Activated T-helper 1 cell treated with anti-CD3 and anti-CD28 coated beads, Interleukin-12 subunit alpha, Interleukin-12 subunit beta, Interleukin-2, Interleukin-4 antibody, amounts not matched to agents 30 ng/mL and 10 ng/mL and 1 ng/mL, durations not matched to agents 14 hours and 24 hours and 36 hours (primary cell): ENCODE measurements at places on chromosomes 12 and 14.

DNA sequence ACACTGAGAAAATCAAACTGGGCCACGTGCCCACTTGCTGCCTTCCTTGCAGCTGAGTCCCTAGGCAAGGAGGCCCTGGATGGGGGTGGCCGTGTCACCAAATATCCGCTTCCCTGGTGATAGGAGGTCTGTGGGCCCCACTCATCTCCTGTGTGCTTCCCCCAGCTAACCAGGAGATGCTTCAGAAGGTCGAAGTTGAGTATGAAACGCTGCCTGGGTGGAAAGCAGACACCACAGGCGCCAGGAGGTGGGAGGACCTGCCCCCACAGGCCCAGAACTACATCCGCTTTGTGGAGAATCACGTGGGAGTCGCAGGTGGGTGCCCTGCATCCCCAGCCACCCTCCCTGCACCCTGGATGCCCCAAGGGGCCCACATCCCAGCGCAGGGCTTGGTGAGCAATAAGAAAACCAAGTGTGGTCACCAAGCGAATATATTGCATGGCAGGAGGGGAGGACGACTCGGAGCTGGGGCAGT lies 6.8 kb upstream of the SIVA1 start:
- no peak for DNase-seq

DNA sequence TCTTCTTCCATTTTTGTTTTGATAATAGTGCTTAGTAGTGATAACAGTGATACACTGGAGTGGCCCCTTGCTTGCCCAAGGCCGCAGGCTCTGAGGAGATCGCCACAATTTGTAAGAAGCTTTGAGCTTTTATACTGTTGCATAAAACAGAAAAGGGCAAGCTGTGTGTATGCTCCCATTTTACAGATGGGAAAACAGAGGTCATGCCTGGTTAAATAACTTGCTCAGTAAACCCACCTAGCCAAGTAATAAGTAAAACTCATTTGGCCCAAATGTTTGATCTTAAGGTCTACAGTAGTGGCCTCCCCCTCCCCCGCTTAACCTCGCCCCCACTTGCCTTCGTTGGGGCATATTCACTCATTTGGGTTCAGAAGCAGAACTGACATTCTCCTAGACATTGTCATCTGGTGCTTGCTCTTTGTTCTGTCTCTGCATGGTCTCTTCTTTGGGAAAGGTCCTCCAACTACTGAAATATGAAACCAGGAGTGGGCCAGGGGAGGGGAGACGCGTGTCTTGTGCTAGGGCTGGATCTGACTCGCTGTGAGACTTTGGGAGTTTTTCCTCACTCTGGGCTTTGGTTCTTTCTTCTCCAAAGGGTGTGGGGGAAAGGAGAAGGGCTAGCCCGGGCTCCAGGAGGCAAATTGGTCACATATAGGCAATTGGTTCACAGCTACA lies 88.1 kb downstream of the PAPOLA start:
- DNase-seq, result no peak

GRCh38 chr12:54147606-54148005 lies 41.2 kb downstream of the SMUG1 start:
- no peak for DNase-seq

GRCh38 chr12:54585243-54585642 lies 3.2 kb downstream of the PPP1R1A start:
- DNase-seq, result no peak

DNA sequence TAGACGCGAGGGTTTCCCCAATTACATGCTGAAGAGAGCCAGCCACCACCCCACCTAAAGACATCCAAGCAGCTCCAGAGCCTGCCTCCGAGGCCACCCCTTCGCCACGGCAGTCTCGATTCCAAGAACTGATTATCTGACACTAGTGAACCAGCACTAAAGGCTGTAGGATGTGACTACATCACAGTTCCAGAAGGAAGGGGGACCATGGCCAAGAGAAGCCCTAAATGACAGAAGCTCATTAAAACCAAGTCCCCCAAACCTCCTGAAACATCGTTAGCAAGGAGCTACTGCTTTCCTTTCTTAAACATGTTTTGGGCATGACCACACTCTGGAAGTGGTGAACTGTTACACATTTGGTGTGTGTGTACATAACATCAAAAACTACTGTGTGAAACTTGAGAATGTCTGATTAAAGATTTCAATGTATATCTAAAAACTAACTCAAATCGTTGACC lies 88.2 kb downstream of the DUSP16 start:
- DNase-seq, result no peak

- no peak for DNase-seq
Measured at GRCh38 chr12:15719230-15719629, 70.0 kb downstream of the EPS8 start.

DNA sequence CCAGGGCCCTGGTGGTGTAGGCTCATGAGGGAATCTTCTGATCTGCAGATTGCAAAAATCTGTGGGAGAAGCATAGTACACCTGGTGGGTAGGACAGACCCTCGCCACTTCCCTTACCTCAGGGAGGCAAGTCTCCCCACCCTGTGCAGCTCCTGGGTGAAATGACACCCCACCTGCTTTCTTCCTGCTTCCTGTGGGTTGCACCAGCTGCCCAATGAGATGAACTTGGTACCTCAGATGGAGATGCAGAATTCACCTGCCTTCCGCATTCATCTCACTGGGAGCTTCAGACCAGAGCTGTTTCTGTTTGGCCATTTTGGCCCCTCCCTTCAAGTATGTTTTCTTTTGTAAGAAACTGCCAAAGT lies 4.7 kb downstream of the CLEC2D start:
- peak; percentile 56 for DNase-seq

GRCh38 chr12:7017870-7018349 lies 366 bp downstream of the LPCAT3 start:
- DNase-seq, result no peak

- DNase-seq, result no peak
Measured at GRCh38 chr14:100972118-100972897, 68.8 kb upstream of the RTL1 start.

DNA sequence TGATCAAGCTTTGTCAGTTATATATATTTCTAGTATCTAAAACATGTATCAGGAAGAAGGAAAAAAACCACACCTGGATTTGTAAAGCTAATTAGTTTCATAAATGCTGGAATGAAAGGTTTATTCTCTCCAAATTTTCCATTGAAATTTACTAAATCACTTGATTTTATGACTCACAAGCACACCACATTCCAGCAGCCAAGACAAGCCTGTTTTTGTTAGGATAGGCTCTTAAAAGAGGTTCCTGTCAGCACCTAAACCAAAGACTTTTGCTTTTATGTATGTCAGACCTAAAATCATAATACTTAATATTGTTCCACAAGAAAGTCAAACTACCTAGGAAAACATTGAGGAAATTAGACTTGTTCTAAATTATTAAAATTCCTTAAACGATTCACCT lies 85.3 kb upstream of the PAWR start:
- no peak for DNase-seq

GRCh38 chr14:101705733-101706508 lies 55.6 kb upstream of the PPP2R5C start:
- peak; percentile 44 for DNase-seq

DNA sequence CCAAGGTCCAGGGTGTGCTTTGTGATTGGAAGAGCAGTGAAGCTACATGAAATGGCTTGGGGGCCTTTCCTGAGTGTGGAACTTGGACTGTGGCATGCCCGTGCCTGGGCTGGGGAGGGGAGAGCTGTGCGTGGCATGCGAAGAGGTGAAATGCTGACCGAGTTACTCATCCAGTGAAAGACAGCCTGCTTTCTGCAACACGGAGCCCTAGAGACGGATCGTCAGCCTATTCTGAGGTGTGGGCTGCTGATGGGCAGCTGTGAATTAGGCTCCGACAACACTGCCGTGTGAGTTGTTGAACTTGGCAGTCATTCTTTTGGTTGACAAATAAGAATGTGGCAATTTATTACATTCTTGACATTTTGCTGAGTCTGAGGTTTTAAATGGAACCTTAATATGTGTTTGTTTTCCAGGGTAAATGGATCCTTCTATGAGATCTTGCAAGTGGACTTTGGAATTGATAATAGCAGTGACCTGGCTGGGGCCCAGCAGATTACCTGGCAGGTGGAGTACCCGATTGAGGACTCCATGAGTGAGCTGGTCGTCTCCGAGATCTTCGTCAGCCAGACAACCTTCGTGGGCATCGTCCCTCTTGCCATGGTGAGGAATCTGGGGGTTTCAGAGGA lies 453.9 kb downstream of the AACS start:
- DNase-seq, result no peak

- DNase-seq, result peak; percentile 36
Measured at GRCh38 chr14:21923820-21924219, 250.2 kb upstream of the OR4E1 start.

GRCh38 chr12:99658671-99659349 lies 11.3 kb downstream of the GARIN6 start:
- DNase-seq, result no peak

DNA sequence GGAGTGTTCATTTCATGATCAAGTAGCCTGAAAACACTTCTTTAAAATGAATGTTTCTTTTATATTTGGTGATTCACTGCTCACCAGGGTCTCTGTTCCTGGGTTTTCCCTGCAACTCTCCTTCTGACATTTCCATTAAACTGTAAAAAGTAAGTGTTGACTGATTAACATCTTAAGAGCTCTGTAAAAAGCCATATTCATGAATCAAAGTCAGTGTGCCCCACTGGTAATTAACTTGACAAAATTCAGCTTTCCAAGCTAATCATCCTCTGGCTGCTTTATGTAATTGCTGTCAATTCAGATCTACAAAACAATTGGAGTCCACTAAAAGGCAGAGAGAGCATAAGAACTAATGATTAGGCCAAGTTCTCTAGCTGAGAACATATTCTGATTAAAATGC lies 41.6 kb downstream of the CNTN1 start:
- no peak for DNase-seq

GRCh38 chr12:78977304-78977867 lies 112.8 kb downstream of the SYT1 start:
- no peak for DNase-seq

DNA sequence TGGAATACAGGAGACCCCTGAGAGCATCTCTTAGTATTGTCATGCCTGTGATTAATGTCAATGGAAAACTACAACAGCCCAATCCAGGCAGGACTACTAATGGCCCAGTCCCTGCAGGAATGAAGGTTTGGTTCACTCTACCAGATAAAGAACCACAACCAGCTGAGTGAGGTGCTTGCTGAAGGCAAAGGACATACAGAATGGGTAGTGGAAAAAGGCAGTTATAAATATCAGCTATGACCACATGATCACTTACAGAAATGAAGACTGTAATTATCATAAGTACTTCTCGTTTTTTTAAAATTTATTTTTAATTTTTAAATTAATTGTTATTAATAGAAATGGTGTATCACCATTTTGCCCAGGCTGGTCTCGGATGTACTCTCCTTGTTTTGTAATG lies 17.2 kb upstream of the LPCAT3 start:
- DNase-seq, result no peak

- no peak for DNase-seq
Measured at GRCh38 chr14:100117633-100118395, 41.6 kb downstream of the DEGS2 start.

DNA sequence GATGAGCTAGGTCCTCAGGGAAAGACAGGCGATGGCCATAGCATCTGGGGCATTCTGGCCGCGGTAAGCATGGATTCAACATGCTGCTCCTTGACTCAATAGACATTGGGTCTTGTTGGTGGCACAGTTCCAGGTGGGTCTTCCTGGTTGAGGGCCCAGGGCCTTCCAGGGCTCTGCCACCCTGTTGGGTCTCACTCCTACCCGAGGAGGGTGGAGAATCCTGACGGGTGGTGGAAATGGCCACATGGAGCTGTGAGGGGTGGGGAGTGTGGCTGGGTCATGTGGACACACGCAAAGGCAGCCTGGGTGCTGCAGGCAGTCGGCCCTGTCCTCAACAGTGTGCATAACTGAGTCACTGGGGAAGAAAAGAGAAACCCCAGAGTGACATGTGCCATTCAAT lies 148.1 kb downstream of the KIF26A start:
- DNase-seq, result no peak

GRCh38 chr14:97771340-97772045 lies 974.3 kb downstream of the VRK1 start:
- no peak for DNase-seq

GRCh38 chr14:95046711-95047681 lies 110.3 kb downstream of the DICER1 start:
- DNase-seq, result no peak
